Stimulated activated CD4-positive, alpha-beta T cell treated with anti-CD3 and anti-CD28 coated beads, TNF-alpha, amount 100 ng/mL, for 1 hour (primary cell): ENCODE measurements at places on chromosomes 13 and 19.
A peak's percentile ranks its signal among the peaks of the same experiment; 100 is the strongest.

- DNase-seq: no peak
These were observed 99.6 kb upstream of the HTR2A start for GRCh38 chr13:46996316-46997030.

DNA sequence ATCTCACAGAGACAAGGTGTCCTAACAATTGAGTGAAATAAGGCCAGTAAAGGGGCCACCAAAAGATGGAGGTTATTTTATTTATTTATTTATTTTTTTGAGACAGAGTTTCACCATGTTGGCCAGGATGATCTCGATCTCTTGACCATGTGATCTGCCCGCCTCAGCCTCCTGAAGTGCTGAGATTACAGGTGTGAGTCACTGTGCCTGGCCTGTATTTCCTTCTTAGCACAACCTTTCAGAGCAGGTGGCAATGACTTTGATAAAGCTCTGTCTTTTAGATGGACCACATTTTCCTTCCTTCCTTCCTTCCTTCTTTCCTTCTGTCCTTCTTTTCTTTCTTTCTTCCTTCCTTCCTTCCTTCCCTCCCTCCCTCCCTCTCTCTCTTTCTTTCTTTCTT is 11.0 kb upstream of the DOCK6 start:
- DNase-seq: no peak

DNA sequence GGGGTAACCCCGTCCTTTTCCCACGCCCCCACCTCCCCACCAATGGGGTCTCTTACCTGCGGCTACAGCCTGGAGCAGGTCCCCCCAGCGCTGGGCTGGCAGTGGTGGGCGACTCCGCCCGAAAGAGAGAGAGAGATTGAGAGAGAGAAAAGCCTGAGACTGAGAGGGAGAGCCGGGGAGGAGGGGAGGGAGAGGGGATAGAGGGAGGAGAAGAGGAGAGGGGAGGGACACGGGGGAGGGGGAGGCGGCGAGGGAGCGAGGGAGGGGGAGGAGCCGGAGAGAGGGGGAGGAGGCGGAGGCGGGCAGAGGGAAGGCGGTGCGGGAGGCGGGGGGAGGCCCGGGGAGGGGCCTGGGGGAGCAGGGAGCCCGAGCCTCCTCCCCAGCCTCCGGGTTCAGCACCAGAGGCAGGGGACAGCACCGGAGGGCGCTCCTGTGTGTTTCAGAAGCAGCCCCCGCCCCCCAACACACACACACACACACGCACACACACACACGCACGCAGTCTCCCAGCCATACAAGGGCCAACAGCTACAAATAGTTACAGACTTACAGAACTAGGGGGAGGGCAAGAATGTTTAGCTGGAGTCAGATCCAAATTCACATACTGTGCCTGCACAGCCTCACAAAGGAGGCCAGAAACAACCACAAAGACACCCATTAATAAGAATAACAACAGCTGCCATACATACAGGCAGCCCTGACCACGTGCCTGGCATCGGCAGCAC is at the start of gene SLC8A2:
SLC8A2 (minus strand) TSS at position 161 of the 725 bp plus-strand sequence. CDS start 5,490 bp downstream, outside the sequence.
- peak; percentile 19 for DNase-seq

DNA sequence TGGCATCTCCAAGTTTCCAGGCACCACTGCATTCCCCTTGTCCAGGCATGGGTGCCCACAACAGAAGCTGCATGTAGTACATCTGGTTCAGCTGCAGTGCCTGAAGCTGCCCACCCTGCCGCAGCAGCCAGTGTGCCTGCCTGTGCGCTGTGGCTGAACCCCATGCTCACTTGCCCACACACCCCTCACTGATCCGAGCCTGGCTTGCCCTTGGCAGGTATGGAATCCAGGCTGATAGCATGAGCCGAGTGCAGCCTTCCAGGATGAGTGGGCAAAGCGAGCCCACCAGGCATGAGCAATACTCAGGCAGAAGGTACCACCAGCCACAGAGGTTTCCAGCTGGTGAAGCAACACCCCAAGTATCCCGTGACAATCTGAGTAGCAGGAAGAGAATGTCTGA is 280.3 kb upstream of the KLF12 start:
- DNase-seq: no peak

GRCh38 chr19:10219678-10220077 is 11.5 kb downstream of the S1PR2 start:
- no peak for DNase-seq

DNA sequence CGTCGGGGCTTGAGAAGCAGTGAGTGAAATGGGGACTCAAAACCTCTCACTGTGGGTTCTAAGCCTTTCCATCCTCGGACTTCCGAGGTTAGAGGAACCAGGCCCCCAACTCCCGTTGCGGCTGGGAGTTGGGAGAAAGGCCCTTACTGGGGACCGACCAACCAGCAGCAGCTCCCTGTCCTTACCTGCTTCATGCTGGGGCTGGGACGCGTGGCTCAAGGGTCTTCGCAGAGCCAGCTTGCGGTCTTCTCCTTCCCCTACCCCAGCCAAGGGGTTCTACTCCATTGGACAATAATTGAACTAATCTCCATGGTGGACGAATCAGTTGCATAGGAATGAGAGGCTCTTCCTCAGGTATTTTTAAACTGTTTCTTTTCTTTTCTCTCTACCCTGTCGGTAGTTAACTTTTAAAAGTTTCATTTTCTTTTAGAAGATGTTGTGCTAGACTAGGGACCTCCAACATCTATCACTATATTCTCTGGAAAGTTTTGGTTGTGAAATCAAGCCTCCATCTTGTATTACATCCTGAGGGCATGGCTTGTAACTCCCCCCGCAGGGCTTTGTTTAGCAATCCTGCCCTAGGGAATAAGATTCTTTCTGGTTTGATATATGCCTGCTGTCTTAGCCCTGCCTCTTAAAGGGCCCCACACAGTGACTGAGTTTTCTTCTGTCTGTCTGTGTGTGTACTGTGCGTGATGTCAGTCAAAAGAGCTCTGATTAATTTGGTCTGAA is 1027.1 kb upstream of the PCDH9 start:
- no peak for DNase-seq

- DNase-seq: no peak
These were observed 4.2 kb downstream of the ZNF101 start for GRCh38 chr19:19672816-19673215.

- no peak for DNase-seq
These were observed 888 bp downstream of the GPR18 start for GRCh38 chr13:99257291-99257690.

DNA sequence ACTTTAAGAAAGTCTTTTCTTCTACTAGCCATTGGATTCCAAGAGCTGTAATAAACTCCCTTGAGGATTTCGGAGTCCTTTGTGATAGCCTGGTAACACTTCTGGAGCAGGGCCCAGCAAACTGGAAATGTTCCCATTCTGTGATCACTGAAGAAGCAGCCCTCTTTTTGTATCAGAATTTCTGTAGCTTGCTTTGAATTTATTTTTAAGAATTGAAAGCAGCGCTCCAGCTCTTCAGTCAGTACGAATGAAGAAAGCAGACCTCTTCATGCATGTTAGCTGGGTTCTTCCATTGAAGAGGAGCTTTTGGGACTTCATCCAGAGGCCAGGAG is 141.5 kb downstream of the AKAP11 start:
- no peak for DNase-seq

- peak; percentile 69 for DNase-seq
These were observed at the start of gene CTXN1 for GRCh38 chr19:7926021-7926726. TSS of gene CTXN1 (minus strand) at chr19:7926135. CDS start at chr19:7925538, 597 bp downstream.

DNA sequence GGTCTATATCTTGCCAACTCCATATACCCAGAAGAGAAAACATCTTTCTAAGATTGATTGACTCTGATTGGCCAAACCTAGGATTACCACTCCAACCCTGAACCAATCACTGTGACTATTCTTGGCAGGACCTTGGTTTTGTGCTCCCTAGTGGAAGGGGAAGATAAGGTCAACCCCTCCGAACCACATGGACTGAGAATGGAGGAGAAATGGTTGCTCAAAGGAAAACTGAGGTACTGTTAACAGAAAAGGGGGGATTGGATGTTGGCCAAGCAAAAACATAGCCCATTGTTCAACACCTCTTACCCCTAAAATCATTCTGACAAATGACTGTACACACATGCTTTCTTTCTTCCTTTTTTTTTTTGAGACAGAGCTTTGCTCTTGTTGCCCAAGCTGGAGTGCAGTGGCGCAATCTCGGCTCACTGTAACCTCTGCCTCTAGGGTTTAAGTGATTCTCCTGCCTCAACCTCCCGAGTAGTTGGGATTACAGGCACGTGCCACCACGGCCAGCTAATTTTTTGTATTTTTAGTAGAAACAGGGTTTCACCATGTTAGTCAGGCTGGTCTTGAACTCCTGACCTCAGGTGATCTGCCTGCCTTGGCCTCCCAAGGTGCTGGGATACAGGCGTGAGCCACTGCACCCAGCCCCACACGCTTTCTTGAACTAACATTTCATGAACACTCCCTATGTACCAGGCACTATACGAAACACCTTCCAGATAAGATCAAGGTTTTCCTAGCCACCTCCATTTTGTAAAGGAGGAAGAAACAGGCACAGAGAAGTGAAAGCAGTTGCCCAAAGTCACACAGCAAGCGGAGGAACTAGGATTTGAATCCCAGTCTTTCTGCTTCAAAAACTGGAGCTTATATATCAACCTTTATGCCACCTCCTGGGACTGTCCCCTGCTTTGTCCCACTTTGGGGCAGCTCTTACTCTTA is 6.5 kb downstream of the MEIOSIN start:
- no peak for DNase-seq

DNA sequence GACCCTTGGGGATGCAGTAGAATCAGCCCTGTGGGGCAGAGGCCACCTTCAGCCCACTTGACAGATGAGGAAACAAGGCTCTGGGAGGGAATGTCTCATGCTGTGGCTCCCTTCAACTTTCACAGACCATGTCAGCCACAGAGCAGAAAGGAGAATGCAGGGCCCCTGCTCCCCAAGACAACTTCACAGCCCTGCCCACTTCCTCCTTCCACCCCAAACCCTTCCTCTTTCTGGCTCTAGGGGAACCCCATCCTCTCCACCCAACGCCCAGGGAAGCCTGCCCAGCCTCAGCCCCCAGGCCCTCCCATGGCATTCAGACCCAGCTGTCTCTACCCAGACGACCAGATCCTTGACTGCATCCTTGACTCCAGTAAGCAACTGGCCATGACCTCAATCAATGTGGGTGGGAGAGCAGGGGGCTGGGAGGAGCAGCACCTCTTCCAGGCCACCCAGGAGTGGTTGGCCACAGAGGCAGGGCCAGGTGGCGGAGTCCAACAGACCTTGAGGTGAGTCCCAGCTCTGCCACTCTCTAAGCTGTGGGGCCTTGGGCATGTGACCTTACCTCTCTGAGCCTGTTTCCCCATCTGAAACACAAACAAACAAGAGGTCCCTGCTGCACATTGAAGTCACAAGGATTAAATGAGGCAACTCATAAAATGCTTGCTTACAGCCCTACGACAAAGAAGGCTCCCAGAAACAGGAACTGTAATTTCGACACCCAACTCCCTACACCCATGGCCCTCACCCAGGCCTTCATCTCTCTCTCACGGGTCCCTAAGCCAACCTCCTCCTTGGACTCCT is 15.8 kb downstream of the DEDD2 start:
- no peak for DNase-seq

DNA sequence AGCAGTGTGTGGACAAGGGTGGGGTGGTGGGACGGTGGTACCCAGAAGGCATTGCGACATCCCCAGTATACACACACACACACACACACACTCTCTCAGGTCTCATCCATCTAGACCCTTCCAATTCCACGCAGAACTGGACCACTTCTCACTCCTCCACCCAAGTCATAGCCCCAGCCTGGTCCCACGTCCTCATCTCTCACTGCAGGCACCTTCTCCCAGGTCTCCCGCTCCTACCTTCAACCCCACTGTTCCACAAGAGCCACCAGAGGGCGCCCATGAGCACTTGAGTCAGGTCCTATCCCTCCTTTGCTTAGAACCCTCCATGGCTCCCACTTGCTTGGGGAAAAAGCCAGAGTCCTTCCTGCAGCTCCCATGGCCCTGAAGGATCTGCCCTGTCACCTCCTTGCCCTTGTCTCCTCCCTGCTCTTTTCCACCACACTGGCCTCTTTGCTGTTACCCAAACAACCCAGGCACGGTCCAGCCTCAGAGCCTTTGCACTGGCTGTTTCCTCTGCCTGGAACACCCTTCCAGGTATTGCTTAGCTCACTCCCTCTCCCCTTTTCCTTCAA is 62.6 kb downstream of the IER2 start:
- DNase-seq: peak; percentile 39

- peak; percentile 62 for DNase-seq
These were observed 690 bp upstream of the ARRDC2 start for GRCh38 chr19:18007044-18007916.

GRCh38 chr13:28161370-28161769 is 23.0 kb downstream of the PAN3 start:
- no peak for DNase-seq

DNA sequence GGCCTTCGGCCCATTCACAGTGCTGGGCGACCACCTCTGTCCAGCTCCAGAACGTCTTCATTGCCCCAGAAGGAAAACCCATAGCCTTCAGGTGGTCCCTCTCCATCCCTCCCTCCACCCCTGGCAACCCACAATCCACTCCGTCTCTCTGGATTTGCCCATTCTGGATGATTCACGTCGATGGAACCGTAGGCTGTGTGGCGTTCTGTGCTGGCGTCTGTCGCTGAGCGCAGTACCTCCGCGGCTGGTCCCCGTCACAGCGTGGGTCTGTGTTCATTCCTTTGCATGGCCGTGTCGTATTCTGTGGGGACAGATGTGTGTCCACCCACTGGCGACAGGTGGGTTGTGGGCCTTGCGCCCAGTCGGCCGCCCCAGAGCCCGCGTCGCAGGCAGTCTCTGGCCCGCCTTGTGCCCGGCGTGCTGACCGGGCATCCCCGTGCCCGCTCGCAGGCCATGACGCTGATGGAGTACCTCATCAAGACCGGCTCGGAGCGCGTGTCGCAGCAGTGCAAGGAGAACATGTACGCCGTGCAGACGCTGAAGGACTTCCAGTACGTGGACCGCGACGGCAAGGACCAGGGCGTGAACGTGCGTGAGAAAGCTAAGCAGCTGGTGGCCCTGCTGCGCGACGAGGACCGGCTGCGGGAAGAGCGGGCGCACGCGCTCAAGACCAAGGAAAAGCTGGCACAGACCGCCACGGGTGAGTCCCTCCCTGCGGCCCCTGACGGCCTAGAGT is 10.1 kb downstream of the EPN1 start:
- no peak for DNase-seq

GRCh38 chr19:34145741-34146202 is 26.5 kb upstream of the LSM14A start:
- DNase-seq: no peak

GRCh38 chr13:97226013-97226412 is 3.9 kb downstream of the MBNL2 start:
- DNase-seq: no peak

GRCh38 chr13:43434191-43434590 is 352.6 kb downstream of the ENOX1 start:
- no peak for DNase-seq

- no peak for DNase-seq
These were observed 216.3 kb downstream of the RGCC start for GRCh38 chr13:41673640-41674039.

DNA sequence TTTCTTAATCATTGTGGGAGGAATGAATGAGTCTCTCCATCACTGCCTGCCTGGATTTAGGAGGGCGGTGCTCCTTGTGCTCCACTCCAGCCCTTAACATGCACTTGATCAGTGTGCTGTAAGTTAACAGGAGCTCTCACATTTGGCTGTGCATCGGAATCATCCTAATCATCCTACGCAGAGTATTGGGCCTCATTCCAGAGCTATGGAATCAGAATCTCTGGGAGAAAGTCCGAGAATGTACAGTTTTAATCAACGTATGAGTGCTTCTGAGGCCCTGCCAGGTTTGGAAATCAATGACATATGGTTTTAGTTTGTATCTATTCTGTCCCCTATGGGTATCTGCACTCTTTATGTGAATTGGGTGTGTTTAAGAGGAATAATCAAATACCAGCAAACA is 34.9 kb upstream of the DCLK1 start:
- no peak for DNase-seq

- peak; percentile 51 for DNase-seq
These were observed 25.1 kb upstream of the KCTD15 start for GRCh38 chr19:33771384-33772101.

- DNase-seq: no peak
These were observed 166.4 kb downstream of the KATNAL1 start for GRCh38 chr13:30140973-30141372.
